Non-pigmented ciliary epithelial cell (primary cell): ENCODE measurements at places on chromosomes 1 and 21.

- no peak for DNase-seq
Observed at GRCh38 chr1:30668024-30668423, 55.4 kb downstream of the MATN1 start.

- DNase-seq = no peak
Observed at GRCh38 chr1:67634396-67634935, 50.5 kb upstream of the GADD45A start.

- no peak for DNase-seq
Observed at GRCh38 chr21:46518983-46519583, 60.4 kb downstream of the DIP2A start.

DNA sequence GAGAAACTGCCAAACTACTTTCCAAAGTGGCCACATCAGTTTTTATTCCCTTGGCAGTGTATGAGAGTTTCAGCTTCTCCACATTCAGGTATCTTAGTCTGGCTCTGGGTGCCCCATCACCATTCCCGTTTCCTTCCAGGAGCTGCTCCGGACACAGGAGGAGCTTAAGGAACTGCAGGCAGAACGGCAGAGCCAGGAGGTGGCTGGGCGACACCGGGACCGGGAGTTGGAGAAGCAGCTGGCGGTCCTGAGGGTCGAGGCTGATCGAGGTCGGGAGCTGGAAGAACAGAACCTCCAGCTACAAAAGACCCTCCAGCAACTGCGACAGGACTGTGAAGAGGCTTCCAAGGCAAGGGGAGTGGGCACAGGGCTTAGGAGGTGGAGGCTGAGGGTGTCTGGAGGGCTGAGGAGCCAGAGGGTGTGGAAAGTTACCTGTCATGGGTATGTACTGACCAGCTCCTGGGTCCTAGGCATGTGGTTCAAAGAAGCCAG, 10.9 kb upstream of the TUFT1 start:
- no peak for DNase-seq

DNA sequence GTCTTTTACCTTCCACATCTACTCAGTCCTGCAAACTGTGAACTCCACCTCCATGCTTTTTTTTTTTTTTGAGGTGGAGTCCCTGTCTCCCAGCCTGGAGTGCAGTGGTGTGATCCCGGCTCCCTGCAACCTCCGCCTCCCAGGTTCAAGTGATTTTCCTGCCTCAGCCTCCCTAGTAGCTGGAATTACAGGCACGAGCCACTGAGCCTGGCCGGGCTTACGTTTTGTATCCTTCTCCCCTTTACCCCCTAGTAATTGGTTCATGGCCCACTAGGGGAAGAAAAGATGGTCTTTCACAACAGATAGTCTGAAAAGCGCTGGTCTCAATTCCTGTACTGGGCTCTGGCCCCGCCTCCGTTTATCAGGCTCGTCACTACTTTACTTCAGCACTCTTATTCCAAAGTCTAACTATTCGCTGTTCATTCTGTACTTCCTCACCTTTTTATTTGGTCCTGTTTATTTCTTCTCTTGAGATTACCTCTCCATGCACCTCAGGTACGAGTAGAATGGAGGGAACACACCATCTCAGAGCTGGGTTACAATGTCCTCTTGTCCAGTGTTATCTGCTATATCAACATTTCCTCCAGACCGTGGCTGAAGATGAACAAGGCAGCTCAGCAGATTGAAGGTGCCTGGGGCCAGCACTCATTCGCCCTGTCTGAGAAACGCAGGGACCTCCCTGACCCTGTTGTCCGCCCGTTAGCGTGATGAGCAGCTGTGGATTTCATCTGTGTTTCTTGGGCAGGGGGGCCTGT, 16.2 kb downstream of the CNST start:
- DNase-seq = no peak

GRCh38 chr1:35691571-35692220, 27.0 kb downstream of the C1orf216 start:
- DNase-seq = no peak

DNA sequence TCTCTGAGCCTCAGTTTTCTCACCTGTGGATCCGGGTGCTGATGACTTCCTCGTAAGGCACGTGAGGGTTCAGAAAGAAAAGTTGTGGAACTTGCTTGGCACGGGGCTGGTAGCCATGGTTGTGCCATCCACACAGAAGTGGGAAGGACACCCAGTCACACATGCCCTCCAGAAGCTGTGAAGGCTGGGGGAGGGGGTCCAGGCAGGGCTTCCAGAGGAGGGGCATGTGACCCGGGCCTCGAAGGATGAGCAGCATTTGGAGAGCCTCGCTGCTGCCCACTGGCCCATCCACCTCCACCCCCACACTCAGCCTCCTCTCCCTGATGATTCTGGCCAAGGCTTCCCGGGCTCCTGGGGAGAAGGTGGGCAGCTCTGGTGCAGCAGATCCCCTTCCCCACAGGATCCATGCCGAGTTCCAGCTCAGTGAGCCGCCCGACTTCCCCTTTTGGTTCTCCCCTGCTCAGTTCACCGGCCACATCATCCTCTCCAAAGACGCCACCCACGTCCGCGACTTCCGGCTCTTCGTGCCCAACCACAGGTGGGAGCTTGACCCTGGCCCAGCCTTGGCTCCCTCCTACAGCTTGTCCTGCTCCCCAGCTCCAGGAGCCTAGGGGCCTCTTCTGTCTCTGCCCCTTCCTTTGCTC, 9.4 kb downstream of the SELENON start:
- no peak for DNase-seq
